NCI-H1417 treated with DMSO at 0.1 percent for 48 hours (cell line): ENCODE measurements at places on chromosomes 16 and 17.

DNA sequence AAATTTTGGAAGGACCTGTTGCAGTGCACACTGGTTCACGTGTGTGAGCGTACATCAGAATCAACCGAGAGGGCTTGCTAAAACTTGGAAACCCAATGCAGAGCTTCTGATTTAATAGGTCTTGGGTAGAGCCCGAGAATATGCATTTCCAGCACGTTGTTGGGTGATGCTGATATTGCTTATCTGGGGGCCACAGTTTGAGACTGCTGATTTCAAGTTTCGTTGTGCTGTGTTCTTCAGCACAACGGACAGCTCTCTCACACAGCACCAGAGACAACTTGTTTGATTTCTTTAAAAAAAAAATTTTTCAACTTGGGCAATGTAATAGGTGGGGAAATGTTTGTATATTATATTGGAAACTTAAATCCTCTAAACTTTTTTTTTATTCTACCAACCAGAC, 9.4 kb downstream of the OR4D2 start:
- DNase-seq, result no peak

DNA sequence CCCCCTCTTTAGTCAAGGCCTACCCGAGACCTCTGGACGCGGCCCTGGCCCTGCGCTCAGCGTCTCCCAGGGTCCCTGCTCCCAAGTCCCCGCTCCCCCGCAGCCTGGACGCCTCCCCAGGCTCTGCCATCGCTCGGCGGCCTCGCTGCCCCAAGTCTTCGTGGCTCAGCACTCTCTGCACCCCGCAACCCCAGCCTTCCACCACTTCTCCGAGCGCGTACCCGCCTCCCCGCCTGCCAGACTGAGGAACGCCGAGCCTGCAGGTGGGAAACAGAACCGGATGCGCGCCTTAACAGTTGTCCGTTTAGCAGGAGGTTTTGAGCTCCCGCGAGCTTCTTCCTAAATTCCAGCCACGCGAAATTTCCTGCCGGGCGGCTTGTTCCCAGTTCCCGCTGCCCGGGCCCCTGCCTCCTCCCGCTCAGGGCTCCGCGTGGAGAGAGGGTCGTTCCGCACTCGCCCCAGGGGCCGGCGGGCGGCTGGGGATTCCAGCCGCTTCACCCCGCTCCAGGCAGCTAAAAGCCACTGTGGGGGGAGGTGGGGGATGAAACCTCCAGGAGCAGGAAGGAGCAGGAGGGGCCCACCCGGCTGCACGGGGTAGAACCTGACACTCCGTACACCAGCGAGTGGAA, 87.7 kb downstream of the KCNJ12 start:
- DNase-seq, result no peak

DNA sequence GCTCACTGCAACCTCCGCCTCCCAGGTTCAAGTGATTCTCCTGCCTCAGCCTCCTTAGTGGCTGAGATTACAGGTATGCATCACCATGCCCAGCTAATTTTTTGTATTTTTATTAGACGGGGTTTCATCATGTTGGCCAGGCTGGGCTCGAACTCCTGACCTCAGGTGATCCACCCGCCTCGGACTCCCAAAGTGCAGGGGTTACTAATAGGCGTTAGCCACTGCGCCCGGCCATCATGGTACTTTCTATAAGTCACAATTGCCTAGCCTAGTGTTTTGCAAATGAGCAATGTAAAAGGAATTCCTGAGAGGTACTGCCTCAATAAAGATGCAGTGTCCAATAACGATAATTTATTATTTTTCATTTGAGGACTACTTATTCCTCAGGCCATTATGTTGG, 13.9 kb upstream of the PSMC3IP start:
- DNase-seq, result no peak

- no peak for DNase-seq
Measured at GRCh38 chr17:72184805-72185204, 64.0 kb downstream of the SOX9 start.

GRCh38 chr16:47970291-47970931, 185.4 kb downstream of the ABCC12 start:
- no peak for DNase-seq

DNA sequence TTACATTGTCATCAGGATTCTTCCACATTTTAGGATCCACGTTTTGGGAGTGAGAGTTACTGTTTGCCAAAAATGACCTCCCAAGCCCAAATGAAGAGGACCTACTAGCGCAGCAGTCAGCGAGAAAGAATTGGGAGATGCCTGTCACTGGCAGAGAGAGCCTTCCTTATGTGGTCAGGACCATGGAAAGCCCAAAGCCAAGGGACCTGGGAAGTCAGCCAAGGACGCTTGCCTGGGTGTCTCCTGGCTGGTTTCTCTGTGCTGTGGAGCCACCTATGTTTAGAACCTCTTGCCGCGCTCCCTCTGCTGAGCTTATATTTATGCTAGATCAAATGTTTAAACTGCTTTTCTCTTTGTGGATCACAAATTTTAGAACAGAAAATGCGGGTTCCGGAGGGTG, 24.9 kb upstream of the RHBDL3 start:
- no peak for DNase-seq

DNA sequence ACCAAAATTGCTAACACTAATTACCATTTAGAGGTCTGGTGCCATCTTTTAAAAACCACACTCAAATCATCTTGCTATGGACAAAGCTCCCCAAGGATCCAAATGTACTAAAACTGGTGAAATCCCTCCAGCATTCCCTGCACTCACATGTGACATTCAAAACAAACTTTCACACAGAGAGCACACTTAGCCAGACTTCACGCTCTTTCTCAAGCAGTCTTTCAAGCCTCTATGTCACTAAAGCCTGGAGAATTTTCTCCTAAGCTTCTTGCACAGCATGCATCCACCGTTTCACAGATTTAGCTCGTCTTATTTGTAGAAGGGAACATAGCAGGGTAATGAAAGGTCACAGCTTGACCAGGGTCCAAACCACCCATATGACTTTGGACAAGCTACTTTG, 19.3 kb downstream of the CMTM3 start:
- no peak for DNase-seq

DNA sequence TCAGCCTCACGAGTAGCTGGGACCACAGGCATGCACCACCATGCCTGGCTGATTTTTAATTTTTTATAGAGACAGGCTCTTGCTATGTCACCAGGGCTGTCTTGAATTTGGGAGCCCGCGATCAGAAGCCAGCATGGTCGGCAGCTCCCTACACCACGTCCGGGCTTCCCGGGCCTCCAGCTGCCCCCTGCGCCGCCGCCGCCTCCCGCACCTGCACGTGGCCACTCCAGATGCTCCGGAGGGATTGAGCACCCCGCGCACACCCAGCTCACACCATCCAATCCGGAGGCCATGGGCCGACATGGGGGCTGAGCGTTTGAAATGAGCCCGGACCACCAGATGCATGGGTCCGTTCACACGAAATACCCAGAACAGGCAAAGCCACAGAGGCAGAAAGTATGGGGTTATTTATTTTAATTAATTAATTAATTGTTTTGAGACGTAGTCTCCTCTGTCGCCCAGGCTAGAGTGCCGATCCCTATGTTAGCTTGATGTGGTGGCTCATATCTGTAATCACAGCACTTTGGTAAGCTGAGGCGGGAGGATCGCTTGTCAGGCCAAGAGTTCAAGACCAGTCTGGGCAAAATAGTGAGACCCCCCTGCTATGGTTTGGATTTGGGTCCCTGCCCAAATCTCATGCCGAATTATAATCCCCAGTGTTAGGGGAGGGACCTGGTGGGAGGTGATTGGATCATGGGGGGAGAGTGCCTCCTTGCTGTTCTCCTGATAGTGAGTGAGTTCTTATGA, 17.1 kb upstream of the PDXDC1 start:
- no peak for DNase-seq

GRCh38 chr17:27155866-27156265, 138.0 kb upstream of the WSB1 start:
- DNase-seq, result no peak

DNA sequence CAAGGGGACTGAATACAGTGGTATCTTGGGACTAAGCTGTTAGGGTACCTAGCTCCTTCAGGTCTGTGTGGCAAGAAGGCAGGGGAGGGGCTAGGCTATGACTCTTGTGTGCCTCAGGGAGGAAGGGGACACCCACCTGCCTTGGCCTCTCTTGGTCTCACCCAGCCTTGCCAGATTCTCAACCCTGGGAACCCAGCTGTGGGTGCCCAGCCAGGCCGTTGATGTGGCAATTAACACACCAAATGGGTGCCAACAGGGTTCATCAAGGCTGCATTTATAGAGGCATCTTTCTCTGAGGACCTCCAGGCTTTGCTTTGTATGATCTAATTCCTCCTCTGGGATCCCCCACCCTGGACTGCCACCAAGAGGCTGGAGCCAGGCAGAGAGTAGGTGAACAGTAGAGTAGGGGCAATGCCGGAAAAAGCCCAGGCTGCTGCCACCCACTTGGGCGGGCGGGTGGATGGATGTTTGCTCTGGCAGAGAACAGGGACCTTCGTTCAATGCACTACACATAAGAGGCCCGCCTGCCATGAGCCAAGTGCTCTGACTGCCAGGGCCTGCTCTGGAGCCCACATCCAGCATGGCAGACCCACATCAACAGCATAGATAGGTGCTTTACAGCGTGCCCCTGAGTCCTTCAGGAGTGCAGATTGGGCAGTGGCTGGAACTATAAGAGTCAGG, 3.2 kb upstream of the ASB16 start:
- DNase-seq, result no peak

GRCh38 chr17:64781810-64782555, 119.9 kb upstream of the SMURF2 start:
- no peak for DNase-seq

DNA sequence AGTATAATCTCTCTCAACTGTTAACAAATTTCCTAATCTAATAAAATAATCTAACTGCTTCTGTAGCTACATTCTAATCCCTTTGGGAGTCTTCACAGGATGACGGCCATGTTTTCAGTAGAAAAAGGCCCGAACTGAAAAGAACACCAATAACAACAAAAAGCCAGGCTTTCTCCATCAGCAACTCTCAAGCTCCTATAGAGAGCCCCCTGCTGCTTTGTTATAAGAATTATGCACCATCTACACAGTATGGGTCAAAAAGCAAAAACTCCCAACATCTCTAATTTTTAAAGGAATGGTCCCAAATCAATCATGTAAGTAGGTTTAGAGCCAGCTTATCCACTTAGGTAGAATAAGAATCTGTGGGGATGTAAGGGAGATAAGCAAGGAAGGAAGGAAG, 163.6 kb upstream of the C17orf78 start:
- no peak for DNase-seq

- DNase-seq, result no peak
Measured at GRCh38 chr16:22318690-22319358, 21.6 kb downstream of the POLR3E start.

DNA sequence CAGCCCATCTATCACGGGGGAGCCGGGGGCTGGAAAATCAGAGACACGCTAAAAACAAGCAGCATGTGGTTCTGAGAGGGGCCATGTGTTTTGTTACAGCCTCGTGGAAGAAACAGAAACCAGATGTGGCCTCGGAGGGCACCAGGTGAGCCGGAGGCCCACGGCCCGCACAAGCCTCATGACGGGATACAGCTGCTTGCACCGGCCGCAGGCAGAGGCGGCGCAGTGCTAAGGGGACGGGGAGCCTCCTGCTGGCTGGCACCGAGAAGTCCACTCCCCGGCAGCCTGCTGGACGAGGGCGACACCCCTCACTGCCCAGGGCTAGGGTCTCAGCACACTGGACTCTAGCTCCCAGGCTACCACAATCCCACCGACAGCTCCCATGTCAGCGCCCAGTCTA, 19.2 kb downstream of the NDUFAF8 start:
- DNase-seq, result no peak

GRCh38 chr16:84726079-84726668, 26.4 kb downstream of the USP10 start:
- no peak for DNase-seq

DNA sequence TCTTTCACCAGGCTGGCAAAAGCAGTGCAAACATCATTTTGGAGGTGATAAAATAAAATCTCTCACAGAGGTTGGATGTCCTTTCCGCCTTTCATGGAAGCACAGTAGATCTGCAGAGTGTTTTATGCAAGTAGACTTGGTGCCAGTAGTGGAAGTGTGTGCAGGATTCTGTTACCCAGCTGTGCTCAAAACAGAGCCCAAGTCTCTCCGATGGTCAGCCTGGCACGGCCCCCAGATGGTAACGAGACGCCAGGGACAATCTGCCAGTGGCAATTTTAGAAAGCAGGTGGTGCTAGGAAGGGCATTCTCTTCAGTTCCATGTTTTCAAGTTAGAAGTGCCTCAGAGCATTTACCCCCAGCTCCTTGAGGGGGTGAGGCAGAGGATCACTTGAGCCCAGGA, 1.5 kb upstream of the MTHFSD start:
- no peak for DNase-seq

- DNase-seq, result no peak
Measured at GRCh38 chr16:84818989-84819643, 669 bp upstream of the CRISPLD2 start.
